ENCODE measurements at places on chromosomes 1 and 21.

- no peak for DNase-seq
Observed at GRCh38 chr1:59350521-59350920, 53.6 kb downstream of the FGGY start.

- peak; percentile 48 for DNase-seq
Observed at GRCh38 chr1:70429219-70429618, 18.2 kb downstream of the CTH start.

DNA sequence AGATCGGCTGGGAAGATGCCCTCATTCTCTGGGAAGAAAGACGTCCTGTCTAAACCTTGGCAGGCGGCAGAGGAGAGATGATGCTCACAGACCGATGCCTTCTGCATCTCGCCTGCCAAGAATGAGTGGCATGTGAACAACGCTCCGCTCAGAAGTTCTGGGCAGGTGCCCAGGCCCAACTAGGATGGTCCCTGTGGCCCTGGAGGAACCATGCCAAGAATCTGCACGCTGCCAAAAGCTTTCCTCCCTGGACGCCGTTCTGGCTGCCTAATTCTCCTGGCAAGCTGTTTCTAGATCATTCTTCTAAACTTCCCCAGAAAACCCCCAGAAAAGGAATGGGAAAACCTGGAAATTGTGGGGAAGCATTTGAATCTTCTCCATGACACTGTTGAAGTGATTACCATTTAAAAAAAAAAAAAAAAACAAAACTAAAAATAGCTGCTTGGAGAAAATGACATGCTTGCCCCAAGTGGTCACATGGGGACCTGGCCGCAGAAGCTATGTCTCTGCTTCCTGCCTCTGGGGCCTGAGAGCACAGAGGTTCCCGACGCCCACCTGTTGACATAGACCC, 440.9 kb downstream of the PRDM2 start:
- DNase-seq, result no peak

DNA sequence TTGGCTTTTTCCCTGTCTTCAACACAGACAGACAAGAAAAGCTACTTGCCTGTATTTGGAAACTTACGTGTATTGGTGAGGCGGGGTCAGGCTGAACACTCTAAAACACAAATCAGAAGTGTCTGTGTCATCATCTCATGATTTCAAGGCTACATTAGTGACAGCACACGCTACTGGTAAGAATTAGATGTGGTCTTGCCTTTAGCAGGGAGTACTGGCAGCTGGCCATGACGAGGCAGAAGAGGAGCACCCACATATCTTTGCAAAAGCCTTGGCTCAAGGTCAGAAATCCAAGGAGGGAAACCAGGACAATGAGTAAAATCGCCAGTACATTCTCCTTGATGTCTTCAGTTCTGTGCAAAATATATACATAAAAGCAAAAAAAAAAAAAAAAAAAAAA, 77.7 kb downstream of the PCNX2 start:
- DNase-seq, result no peak

DNA sequence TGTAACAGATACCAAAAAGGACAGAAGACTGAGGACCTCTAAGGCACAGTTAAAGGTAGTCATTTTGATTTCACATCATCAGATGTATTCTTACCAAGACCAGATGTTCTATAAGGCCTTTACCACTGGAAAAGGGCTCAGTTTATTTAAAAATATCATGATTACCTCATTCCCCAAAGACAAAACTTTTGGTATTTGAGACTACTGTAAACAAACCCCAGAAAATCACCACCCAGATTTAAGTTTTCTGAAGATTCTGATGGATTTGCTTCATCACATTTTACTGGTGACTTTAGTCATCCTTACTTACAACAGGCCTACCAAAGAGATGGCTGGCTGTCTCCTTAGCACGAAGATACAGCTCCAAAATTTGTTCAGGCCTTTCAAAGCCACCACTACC, 8.3 kb downstream of the ENAH start:
- DNase-seq, result no peak

DNA sequence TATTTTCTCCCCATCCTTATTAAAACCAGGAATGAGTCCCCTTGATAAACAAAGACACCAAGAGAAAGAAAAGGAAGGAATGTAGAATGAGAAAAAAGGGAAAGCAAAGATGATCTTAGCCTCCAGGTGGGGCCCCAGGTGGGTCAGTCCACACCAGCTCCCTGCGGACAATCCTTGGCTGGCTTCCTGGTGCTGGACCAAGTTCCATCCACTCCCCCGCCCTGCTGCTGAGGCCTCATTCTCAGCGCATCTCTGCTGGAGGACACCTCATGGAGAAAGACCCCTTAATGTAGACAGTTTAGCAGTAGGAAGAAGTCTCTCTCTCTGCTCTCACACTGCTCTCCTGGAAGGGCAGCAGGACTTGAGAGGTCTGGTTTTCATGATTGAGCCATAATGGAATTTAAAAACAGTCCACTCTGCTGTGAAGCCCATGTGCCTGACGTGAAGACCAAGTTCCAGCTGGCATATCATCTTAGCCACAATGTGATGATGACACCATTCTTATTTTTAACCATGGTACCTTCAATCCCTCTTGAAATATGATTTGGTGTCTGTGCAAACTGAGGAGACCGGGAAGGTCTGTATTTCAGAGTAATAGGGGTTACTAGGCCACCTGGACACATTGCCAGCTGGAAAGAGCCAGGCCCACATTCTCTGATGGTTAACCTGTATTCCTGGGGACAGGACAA, 83.1 kb downstream of the WLS start:
- no peak for DNase-seq

- DNase-seq, result no peak
Observed at GRCh38 chr1:63779338-63780211, 5.8 kb downstream of the ROR1 start.

DNA sequence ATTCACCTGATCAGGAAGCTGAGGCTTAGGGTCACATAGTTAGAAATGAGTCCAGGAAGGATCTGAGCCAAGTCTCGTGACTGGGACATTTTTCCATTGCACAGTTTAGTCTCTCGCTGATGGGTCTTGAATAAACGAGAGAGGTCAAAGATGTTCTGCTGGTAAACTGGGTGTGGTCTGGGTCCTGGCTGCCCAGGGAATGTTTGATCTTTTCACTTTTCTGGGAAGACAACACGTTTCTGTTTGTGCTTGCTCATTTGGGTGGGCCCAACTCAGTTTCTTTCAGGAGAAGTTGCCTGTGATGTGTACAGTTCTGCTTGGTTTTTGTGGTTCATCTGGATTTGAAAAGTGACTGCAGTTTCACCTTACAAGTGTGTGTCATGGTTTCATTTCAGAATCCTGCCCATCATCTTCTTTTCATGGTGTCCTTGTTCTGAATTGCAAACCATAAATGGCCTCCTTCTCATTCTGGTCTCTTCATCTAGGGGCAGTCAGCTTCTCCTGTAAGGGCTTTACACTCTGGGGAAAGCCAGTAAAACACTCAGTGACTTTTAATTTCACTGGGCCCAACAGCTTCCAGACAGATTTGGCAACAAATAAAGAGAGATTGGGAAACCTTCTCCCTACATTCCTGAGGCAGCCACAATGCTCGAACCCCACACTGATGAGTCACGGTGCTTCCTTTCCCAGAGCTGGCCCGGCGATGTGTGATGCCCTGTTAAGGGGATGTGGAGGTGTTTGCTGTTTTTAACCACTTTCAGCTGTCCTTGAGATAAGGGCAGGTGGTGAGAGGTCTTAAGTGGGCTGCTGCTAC, 7.2 kb upstream of the TACSTD2 start:
- DNase-seq, result peak; percentile 98

DNA sequence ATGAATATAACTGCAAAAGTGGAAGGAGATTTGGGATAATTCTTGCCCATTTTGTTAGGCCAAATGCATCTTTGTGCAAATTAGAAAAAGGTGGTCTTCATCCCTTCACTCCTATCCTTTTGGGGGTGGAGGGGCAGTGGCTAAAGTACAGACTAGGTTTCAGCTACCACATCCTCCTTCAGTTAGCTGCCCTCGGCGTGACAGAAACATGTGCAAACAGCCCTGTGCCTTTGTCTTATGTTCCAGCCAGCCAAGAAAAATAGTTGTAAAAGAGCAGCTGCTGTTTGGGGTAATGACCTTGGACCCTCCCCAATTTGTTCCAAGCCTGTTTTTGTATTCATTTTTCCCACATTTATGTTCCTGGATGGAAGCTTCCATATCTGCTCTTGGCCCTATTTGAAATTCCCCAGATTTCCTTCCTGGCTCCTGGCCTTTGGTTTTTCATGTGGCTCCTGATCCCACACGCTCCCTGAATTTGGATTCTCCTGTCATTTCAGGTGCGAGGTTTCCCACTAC, 8.3 kb upstream of the LGALS8 start:
- no peak for DNase-seq

DNA sequence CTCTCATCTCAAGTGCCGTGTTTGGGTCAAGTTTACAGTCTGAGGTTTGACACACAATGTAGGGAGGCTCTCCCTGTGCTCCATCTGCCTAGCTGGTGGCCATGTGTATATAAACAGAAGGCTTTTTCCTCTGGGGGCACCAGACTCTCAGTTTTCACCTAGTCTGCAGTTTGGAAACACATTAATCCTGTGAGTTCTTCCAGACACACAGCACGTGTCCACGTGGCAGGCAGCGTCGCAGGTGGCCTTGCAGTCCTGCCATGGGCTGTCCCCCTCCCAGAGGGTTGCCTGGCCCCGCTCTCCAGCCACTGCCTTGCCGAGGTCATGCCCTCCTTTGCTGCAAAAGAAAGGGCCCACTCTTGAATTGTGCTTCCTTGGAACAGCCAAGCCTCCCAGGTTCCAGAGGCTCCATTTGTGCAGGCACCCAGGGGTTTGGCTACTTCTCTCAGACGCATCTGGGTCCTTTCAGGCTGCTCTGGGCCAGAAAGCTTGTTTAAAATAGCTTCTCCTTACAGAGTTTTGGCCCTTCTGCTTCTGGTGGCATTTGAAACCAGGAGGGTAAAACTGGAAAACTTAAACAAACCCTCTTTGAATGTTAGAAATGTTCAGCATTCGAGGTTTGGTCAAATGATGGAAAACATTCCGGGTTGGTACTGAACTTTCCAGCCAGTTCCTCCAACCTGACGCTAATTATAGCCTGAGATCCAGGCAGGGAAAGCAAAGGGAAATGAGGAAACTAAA, 4.4 kb upstream of the RUNX1 start:
- DNase-seq, result no peak

GRCh38 chr1:213075725-213076124, 24.7 kb downstream of the RPS6KC1 start:
- no peak for DNase-seq

DNA sequence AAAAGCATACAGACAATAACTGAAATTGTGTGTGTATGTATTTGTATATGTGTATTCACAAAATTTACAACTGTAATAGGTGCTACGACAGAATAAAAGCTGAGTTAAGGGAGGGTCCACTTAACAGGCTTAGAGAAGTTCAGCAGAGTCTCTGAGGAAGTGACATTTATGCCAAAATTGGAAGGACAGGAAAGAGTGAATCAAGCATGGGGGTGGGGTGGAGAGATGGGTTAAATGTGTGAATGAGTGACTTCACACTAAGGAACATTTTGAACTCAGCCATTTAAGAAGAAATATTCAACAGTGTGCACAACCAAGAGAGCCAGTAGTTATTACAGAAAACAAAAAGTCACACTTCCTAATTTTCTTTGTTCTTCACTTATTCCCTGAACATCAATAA, 53.8 kb upstream of the RGS1 start:
- DNase-seq, result no peak

DNA sequence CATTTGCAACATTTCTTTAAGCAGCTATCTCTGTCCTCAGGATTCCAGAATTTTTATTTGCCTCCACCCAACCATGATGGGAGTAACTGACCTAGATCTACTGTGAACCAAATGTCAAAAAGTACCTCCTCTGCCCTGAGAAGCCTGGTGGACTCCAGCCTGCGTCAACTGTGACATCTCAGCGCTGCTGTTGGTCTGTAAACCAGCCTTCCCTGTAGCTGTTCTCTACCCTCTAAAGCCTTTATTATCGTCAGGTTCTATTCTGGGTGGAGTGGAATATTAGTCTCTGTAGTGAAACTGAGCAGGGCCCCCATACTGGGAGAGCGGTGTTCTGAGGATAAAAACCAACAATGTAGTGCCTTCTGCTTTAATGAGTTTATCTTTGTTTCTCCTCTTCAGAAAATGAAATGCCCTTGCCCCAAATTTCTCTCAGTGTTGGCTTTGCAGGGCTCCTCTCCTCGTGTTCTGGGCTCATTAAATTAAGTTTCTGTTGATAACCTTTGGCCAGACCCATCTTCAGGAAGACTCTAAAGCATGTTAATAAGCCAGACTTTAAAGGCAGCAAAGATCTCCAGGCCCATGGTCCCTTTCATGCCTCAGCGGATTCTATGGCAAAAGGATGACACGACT, 223.1 kb upstream of the PLXNA2 start:
- DNase-seq, result no peak

DNA sequence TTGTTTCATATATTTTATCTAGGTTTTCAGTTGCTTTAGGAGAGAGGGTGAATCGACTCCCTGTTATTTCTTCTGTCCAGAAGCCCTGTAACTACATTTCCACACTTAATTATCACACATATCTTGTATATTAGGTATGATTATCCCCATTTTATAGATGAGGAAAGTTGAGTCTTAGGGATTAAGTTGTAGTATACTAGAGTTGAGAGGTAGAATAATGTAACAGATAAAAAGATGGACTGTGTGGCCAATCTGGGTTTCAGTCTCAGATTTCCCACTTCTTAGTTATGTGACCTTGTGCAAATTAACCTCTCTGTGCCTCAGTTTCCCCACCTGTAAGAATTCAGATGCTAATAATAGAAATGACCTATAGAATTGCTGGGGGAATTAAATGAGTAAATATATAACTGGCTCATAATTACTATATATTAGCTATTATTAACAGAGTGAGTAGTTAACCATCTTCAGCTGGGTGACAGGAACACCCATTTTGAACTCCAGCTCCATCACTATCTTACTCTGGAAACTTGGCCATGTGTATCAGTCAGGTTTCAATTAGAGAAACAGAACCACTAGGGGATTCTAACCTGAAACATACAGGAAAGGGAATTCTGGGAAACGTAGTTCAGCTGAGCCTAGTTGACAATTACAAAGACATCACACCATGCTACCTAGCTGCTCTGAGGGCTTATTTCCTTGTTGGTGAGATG, 20.4 kb upstream of the FOXO6 start:
- DNase-seq, result no peak

DNA sequence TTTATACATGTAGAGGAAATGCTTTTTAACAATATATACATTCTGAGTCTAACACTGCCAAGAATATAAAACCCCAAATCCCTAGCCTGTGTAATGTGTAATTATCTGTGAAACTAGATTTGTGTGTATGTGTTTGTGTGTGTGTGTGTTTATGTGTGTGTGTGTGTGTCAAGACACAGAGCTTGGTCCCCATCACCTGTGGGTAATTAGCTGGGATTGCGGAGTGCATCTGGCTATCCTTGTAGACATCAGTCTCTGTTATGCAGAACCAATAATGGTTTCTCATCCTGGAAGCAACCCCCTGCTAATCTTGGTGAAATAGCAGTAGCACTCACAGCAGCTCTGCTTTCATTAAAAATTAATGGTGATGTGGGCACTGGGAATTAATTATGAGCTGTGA, 26.3 kb upstream of the ST6GALNAC3 start:
- DNase-seq, result no peak

- DNase-seq, result peak; percentile 63
Observed at GRCh38 chr1:172138634-172139033, 281.9 kb upstream of the C1orf105 start.

- no peak for DNase-seq
Observed at GRCh38 chr1:111739925-111740765, 950 bp upstream of the INKA2 start.

GRCh38 chr1:158055854-158056253, 62.4 kb downstream of the KIRREL1 start:
- no peak for DNase-seq

Measured in epithelial cell of prostate (primary cell).